Muscle of back (tissue), 13 donors: ENCODE measurements at places on chromosomes 6 and 20. TPM values are rescaled to one million over a fixed set of nuclear protein-coding genes. Genes with fewer than 3 reads are reported as not detected.

ESR1 gene
- 0.95 TPM for polyA plus RNA-seq

COX7A2 gene
- polyA plus RNA-seq: 264 TPM

IRF4 gene
- 1.4 TPM for polyA plus RNA-seq

- DNase-seq: no peak
Measured at GRCh38 chr6:90770778-90771177, 183.9 kb upstream of the MAP3K7 start.

DNA sequence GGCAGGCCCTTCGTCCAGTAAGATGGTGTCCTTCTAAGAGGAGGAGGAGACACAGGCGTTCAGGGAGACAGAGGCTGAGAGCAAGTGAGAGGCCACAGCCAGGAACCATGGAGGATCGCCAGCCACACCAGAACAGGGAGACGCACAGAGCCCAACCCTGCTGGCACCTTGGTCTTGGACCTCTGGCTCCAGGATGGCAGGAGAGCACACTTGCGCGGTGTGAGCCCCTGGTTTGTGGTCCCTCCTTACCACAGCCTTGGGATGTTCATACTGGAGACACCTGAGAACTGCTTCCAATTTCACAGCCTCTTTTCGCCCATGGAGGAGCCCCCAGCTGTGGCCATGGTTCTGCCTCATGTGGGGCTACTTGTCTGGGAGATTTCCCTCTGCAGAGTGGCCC, 222.4 kb downstream of the DLL1 start:
- no peak for DNase-seq

DNA sequence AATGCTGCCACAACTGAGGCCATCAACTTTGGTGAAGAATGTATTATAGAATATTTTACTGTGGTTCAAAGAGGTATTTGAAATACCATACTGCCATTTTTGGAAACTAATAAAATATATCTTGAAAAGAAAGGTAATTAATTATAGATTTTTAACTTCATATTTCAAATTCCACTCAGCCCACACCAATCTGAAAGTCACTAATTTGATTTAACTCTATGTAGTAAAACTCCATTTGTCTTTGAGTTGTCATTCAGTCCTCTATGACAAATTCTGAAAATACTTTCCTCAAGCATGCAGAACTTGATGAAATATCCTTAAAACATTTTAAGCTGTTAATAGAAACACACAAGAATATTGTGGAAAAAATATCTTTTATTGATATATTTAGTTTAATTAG, 1196.7 kb upstream of the CITED2 start:
- DNase-seq: no peak

GRCh38 chr6:105164418-105164817, 15.4 kb downstream of the POPDC3 start:
- DNase-seq: peak; percentile 85
